ENCODE measurements at places on chromosomes 7 and 10.

DNA sequence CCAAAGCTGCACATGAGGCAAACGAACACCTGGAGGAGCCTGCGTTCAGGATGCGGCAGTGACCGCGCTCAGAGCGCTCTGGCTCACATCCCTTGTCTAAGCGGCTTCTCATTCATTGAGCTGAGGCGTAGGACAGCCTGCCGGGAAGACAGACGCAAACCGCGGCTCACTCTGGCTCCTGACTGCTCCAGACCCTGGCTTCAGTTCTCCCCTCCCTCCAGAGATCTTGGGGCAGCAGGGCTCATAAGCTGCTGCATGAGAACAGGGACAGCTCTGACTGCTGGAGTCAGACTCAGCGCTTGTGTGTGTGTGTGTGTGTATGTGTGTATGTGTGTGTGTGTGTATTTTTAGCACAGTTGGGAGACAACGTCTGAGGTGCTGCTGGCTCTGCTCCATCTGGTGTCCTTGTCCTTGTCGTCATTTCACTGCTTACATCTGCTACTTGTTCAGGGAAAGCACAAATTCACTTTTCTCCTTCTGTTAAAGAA lies 15.8 kb upstream of the LYZL2 start:
- DNase-seq, result no peak

DNA sequence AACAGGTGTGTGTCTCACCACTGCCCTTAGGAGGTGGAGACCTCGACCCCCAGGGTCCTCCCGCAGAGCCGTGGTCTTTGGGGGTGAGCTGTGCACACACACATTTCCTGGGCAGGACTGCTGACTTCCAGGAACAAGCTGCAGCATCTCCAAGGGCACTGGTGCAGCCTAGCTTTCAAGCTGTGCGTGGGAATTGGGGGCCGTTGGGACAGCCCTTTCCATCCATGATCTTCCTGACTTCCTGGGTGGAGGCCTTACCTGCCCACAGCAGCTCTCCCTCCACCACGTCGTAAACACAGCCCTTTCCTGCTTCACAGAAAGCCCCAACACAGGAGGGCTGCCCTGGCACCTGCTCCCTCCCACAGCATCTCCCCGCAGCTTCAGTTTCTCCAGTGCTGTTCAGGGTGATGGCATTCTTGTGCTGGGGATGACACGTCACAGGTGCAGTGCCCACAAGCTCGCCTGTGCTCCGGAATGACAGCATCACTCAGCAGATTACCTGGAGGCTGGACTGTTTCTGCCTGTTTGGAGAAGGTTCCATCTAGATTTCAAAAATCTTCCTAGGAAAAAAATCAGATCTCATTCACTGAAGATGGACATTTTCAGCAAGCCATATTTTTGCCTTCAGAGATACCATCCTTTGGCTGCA lies 208.0 kb upstream of the PPP2R2D start:
- DNase-seq, result no peak

GRCh38 chr10:69317175-69317604 lies 38.9 kb downstream of the HK1 start:
- DNase-seq, result no peak

DNA sequence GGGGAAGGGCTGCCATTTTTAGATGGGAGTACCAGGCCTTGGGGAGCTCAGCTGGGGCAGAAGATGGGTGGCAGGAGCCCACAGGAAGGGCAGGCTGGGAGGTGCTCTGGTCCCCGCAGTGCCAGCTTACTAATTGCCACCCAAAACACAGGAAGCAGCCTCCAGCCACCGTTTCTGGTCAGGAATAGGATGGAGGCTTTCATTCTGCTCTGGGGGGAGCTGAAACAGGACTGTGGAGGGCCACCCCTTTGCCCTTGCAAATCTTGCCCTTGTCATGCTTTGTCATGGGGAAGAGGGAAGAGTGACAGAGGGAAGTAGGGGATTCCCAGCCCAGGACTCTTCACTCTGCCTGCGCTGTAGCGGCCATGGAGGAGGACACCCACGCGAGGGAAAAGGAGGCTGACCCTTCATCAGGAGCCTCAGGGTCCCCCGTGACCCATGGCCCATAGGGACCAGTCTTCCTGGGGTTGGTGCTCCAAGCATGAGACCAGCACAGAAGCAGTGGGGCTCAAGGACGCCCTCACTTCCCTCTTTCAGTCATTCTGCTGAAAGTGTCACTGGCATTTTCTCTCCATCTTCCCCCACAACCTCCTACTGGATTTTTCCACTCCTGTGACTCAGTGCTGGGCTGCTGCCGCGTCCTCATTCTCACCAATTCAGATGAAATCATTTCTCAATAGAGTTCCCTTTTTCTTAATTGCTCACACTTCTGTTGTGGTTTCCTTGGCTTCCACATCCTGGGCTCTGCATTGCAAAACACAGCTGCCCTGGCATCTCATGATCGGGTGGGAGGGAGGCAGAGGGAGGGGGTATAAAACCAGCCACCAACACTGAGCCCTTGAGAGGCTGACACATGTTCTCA lies 61.9 kb downstream of the MKI67 start:
- peak; percentile 76 for DNase-seq

DNA sequence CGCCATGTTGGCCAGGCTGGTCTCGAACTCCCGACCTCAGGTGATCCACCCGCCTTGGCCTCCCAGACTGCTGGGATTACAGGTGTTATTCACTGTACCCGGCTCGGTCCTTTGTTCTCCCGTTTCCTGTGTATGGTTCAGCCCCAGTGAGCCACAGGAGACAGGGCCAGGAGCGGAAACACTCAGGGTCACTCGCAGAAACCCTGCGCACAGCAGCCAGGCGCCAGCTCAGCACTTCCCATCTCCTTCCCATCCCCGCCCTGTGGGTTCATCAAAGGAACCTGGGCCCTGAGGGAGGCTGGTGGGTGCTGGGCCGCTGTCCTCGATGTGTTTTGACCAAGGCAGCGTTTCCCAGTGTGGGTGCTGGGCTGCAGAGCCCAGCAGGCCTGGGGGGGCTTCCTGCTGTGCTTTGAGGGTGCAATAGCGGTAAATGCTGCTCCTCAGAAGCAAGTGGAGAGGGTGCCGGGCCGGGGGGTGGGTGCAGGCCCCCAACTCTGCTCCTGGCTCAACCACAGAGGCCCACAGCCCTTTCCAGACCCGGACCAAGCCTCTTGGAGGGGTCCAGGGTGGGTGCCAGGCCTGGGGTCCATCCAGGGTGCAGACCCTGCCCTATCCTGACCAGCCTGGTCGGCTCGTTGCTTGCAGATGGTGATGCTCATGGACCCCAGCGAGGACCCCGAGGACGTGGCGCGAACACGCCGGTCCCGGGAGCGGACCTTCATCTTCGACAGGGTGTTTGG lies 15.3 kb upstream of the CHST12 start:
- no peak for DNase-seq

- DNase-seq, result no peak
These were observed 178.7 kb upstream of the VIPR2 start for GRCh38 chr7:159323359-159323758.

DNA sequence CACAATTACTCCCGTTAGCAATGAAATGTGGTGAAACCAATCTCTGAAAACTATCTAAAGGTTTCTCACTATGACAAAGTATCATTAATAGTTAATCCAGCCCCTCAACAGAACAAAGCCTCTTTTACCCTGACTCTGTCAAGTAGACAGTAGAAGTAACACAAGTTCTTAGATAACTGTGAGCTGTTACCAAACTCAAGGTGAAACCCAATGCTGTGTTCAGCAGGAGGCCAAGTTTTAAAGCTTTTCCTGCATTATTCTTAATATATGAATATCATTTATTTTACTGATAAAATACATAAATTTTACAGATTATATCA lies 109.1 kb downstream of the SRPK2 start:
- no peak for DNase-seq

- DNase-seq, result peak; percentile 39
These were observed 21.1 kb upstream of the HBP1 start for GRCh38 chr7:107147464-107148393.

- DNase-seq, result no peak
These were observed 323.4 kb downstream of the CDC14C start for GRCh38 chr7:49247759-49248158.

DNA sequence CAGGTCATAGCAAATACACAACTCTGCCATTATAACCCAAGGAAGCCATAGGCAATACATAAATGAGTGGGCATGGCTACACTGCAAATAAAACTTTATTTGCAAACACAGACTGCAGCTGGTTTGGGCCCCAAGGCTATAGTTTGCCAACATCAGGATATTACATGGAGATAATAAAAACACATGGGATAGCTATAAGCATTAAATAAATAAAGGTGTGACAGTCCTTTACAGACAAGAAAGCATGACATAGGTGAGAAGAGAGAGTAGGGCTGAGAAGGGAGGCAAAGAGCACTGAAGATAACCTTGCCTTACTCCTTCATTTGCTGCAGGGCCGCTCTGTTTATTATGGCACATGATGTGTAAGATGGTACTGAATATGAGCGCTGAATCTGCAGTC lies 135.1 kb upstream of the GHITM start:
- no peak for DNase-seq

GRCh38 chr10:44628921-44629320 lies 244.0 kb upstream of the CXCL12 start:
- DNase-seq, result no peak
